ENCODE measurements at places on chromosomes 6 and 20. TPM values are rescaled to one million over a fixed set of nuclear protein-coding genes. Genes with fewer than 3 reads are reported as not detected.
A peak's percentile ranks its signal among the peaks of the same experiment; 100 is the strongest.

DNA sequence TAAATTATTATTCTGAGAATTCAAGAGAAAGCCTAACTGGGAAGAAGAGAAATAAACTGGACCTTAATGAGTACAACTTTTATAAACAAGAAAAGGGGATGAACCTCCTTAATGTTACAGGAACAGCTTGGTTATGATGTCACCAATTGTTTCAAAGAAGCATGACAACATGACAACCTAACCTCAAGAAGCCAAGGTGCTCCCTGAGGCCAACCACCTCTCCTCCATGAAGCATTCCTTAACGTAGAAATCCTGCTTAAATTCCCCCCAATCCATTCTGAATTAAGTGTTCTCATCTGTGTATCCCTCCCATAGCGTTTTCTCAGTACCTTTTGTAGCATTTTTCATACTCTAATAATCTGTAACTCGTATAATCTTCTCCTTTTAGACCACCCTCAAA lies 1.7 kb downstream of the HBS1L start:
- peaks cover 10% of the 10 kb centered on the region for H3K36me3 ChIP-seq
- H3K4me1 ChIP-seq = peaks cover 14% of the 10 kb centered on the region
- no peak for DNase-seq
- peaks cover 2% of the 10 kb centered on the region for H3K27me3 ChIP-seq
- H3K27ac ChIP-seq = peak overlapping the region; percentile 99

- H3K4me3 ChIP-seq = no peak overlapping the region
- no peak overlapping the region for H3K27ac ChIP-seq
- H3K27me3 ChIP-seq = no peaks in the 10 kb centered on the region
- peaks cover 4% of the 10 kb centered on the region for H3K36me3 ChIP-seq
- no peaks in the 10 kb centered on the region for H3K4me1 ChIP-seq
Observed at GRCh38 chr6:99318566-99318965, 30.9 kb downstream of the FAXC start.

- H3K4me3 ChIP-seq = no peak overlapping the region
- peaks cover 3% of the 10 kb centered on the region for H3K27me3 ChIP-seq
- no peak for DNase-seq
- H3K36me3 ChIP-seq = no peaks in the 10 kb centered on the region
- peaks cover 7% of the 10 kb centered on the region for H3K4me1 ChIP-seq
Observed at GRCh38 chr6:23145781-23146180, 576.4 kb downstream of the HDGFL1 start.

APMAP gene
- 72.8 TPM for total RNA-seq

VWA7 gene
- 6.4 TPM for total RNA-seq

FUT9 gene
- 4.9 TPM for total RNA-seq
